Activated T-cell treated with anti-CD3 and anti-CD28 coated beads, Interleukin-2, amount 50 U/mL, for 72 hours (primary cell): ENCODE measurements at places on chromosomes 4 and X. TPM values are rescaled to one million over a fixed set of nuclear protein-coding genes. Genes with fewer than 3 reads are reported as not detected.

DNA sequence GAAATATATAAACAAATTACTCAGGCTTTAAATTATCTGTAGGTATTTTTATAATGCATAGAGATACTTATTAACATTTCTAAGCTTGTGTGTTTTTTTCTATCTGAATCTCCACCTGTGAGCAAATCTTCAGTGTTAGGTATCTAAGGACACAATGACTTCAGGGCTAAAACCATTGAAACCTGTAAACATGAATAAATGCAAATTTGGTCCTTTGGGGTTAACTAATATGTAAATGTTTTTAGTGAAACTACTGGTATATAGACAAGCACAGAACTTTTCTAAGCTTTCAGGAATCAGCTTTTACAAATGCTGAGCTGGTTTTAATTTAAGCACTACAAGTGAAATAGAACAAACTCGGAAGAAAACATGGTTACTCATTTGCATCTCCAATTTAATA is 147.9 kb downstream of the FBXO8 start:
- peaks cover 6% of the 10 kb centered on the region for H3K27me3 ChIP-seq
- DNase-seq: no peak
- no peak overlapping the region for H3K4me3 ChIP-seq
- no peak overlapping the region for H3K27ac ChIP-seq
- H3K4me1 ChIP-seq: no peaks in the 10 kb centered on the region
- no peaks in the 10 kb centered on the region for H3K36me3 ChIP-seq

DNA sequence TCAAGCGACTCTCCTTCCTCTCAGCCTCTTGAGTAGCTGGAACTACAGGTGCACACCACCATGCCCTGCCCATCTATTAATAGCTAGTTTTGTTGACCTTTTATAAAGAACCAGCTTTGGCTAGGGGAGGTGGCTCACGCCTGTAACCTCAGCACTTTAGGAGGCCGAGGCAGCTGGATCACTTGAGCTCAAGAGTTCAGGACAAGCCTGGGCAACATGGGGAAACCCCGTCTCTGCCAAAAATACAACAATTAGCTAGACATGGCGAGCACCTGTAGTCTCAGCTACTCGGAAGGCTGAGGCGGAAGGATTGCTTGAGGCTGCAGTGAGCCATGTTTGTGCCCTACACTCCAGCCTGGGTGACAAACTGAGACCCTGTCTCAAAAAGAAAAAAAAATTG is 2.7 kb downstream of the TKTL1 start:
- H3K27ac ChIP-seq: no peak overlapping the region
- peaks cover 1% of the 10 kb centered on the region for H3K27me3 ChIP-seq
- no peak for DNase-seq
- no peaks in the 10 kb centered on the region for H3K36me3 ChIP-seq

Gene NOX1
- total RNA-seq: not detected

DNA sequence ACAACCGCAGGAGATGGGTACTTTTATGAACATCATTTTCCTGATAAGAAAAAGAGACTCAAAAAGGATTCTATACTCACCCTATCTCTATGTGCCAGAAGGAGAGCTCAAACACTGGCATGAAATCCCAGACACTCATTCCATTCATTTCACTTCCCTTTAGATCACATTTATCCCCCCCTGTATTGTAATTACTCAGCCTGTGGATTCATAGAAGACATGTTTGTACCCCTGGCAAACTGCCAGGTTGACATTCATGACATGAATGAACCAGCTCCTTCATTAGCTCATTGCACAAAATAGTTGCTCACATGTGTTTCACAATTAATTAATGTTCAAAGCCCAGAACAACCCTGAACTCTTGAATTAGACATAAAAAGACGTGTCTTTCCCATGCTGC is 4.9 kb downstream of the SMR3A start:
- no peaks in the 10 kb centered on the region for H3K4me1 ChIP-seq
- H3K27me3 ChIP-seq: no peaks in the 10 kb centered on the region

- H3K27ac ChIP-seq: no peak overlapping the region
- DNase-seq: no peak
- H3K4me3 ChIP-seq: no peak overlapping the region
- no peaks in the 10 kb centered on the region for H3K36me3 ChIP-seq
- no peaks in the 10 kb centered on the region for H3K4me1 ChIP-seq
- no peaks in the 10 kb centered on the region for H3K27me3 ChIP-seq
Measured at GRCh38 chr4:128481752-128482480, 194.3 kb upstream of the PGRMC2 start.
